ENCODE measurements at places on chromosomes 6 and 20.
A peak's percentile ranks its signal among the peaks of the same experiment; 100 is the strongest.

DNA sequence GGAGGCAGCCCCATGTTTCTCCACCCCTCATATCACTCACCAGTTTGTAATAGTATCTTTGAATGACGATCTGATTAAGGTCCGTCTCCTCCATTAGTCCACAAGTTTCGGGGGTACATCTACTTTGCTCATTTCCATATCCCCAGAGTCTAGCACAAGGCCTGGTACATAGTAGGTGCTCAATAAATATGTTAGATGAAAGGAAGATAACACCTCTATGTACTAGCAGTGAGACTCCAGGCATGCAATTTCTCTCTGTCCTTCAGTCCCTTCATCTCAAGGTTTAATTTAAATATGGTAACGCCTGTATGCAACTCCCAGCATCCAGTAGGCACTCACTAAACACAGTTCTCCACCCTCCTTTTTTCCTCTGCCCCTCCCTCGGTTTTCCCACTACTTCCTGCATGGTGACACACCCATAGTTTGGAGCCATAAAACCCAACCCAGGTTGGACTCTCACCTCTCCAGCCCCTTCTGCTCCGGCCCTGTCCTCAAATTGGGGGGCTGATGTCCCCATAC lies 461 bp upstream of the HNF4A start:
- peak; percentile 71 for DNase-seq

GRCh38 chr20:52536841-52537400 lies 345.3 kb upstream of the ZFP64 start:
- DNase-seq = no peak

DNA sequence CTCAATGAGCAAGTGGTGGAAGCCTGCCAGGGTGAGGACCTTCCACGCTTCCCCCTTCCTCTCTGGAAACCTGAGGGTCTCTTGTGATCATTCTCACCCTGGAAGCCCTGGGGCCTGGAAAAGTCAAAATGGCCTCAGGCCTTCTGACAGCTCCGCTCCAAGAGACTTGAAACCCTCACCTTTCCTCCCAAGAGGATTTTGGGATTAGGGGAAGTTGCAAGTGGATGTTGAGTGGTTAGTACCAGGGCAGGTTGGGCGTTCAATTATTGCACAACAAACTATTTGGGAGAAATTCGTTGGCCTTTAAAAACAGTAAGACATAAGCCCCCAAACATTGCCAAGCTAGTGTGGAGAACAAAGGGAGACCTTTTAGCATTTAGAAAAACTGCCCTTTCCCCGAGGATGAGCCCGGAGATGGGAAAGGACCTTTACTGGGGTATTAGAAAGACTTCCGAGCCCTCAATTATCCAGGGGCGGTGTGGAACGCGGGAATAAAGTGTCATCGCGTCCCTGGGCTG lies 4.7 kb downstream of the NKX2-2 start:
- DNase-seq = no peak

- DNase-seq = no peak
These were observed 141.0 kb downstream of the HACE1 start for GRCh38 chr6:104718672-104719071.

GRCh38 chr6:70706491-70707123 lies 38.9 kb downstream of the SMAP1 start:
- no peak for DNase-seq

GRCh38 chr20:46850896-46851295 lies 43.7 kb upstream of the EYA2 start:
- DNase-seq = no peak

DNA sequence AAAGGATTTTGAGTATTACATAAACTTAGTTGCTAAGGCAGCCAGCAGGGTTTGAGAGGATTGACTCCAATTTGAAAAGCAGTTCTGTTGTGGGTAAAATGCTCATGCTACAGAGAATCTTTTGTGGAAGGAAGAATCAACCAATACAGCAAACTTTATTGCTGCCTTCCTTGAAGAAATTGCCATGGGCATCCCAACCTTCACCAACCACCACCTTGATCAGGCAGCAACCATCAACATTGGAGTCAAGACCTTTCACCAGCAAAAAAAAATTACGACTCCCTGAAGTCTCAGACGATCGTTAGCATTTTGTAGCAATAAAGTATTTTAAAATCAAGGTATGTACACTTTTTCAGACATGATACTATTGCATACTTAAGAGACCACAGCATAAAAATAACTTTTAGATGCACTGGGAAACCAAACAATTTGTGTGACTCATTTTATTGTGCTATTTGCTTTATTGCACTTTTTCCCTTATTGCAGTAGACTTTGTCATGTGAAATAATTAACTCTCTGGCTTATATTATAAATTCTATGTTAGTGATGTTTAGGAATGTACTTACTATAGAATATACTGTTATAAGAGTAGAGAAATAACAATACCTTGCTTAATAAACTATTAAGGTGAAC lies 390.8 kb downstream of the CDKAL1 start:
- no peak for DNase-seq

- DNase-seq = no peak
These were observed 319.5 kb downstream of the CBLN4 start for GRCh38 chr20:55685841-55686240.

DNA sequence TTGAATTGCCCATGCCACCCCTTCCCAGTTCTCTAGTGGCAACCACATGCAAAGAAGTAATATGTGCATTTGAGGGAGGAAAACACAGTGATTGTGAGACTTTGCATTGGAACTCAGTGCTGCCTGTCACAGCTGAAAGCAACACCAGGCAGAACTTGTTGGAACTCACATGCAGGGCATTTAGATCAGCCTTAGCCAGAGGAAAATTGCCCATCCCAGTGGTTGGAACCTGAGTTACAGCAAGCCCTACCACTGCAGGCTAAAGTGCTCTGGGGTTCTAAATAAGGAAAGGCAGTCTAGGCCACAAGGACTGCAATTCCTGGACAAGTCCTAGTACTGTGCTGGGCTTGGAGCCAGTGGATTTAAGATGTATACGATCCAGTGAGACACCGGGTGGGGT lies 245.3 kb upstream of the UFL1 start:
- DNase-seq = no peak

- DNase-seq = no peak
These were observed 33.0 kb upstream of the NR2E1 start for GRCh38 chr6:108132863-108133262.

GRCh38 chr6:170292111-170292406 lies 1.2 kb upstream of the DLL1 start:
- DNase-seq = no peak

- no peak for DNase-seq
These were observed 145.4 kb downstream of the FOXA2 start for GRCh38 chr20:22438926-22439325.

DNA sequence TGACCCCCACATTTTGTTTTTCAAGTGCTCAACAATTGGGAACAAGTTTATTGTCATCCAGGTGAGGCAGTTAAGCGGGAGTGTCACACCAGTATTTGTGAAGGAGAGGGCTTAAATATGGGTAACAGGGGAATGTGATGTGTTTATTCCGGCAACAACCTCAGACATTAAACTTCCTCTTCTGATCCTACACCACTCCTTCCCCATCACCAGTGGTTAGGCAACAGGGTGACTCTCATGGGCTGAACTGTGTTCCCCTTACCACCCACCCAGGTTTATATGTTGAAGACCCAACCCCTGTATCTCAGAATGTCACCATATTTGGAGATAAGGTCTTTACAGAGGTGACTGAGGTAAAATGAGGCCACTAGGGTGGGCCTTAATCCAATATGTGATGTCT lies 52.1 kb upstream of the RNF182 start:
- no peak for DNase-seq

GRCh38 chr6:32796848-32797776 lies 19.7 kb downstream of the HLA-DOB start:
- peak; percentile 84 for DNase-seq

DNA sequence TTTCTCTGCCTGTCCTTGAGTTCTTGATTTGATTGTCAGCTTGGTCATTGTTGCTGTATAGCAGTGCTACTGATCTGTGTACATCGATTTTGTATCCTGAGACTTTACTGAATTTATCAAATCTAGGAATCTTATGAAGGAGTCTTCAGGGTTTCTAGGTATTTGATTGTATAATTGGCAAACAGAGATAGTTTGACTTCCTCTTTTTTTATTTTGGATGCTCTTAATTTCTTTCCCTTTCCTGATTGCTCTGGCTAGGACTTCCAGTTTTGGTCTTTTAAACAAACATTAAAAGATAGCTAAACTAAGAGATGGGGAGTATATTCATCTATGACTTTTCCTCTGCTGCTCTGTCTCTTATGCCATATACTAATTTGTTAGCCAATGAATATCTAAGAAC lies 62.4 kb downstream of the NCOA7 start:
- no peak for DNase-seq

DNA sequence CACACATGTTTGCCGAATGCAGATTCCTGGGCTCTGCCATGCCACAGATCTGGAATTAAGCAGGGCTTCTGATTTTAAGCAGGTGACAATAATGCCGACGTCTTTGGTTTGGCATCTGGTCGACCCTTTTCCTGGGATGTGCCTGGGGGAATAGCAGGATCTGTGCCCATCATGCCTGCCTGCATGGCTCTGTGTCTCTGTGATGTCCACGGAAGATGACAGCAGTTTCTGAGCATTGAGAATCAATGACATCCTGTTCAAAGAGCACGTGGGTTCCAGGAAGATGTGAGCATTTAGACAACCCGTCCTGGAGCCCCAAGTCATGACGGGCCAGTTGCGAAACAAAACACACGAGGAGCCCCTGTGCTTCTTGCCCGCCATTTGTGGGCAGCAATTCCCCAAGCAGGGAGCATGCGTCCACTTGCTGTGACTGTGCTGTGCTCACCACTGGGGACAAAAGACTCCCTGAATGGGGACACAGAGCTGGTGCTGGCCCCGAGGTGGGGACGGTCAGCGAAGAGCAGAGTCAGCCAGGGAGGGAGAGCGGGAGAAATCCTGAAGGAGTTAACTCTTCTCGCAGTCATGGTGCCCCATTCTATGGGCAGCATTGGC lies 110.1 kb downstream of the ERMARD start:
- no peak for DNase-seq

GRCh38 chr6:28105245-28105639 lies 19.2 kb upstream of the ZSCAN16 start:
- no peak for DNase-seq

- no peak for DNase-seq
These were observed 2.8 kb downstream of the PPP1R10 start for GRCh38 chr6:30614044-30614842.

DNA sequence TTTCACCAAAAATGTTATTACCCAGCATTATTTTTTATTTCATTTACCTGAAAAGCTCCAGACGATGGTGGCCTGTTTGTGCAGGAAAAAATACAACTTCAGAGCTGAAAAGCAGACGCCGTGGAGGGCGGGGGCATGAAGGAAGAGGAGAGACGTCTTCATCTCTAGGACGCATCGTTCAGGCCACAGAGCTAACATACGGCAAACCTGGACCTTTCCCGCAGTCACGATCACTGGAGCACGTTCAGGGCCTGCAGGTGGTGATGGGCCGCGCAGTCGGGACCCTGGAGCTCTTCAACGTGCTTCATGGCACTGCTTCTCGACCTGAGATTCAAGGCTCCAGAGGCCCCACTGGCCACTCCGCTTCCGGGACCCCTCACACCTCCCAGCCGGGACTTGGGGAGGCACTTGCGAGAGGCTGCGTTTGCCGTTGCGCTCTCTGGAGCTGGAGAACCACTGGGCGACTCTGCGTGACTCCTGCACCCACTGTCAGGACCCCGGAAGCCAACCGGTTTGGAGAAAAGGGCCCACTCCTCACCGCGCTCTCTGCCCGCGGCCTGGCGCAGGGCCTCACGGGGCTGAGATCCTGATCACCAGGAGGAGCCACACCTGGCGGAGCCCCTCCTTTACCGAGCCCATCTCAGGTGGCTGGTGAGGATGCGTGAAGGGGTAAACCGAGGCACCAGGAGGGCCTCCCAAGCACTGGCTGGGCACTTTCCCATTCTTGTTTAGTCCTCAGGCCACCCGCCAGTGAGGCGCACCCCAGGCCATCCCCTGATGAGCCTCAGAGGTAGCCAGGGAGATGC lies 164.4 kb upstream of the AFDN start:
- DNase-seq = no peak

DNA sequence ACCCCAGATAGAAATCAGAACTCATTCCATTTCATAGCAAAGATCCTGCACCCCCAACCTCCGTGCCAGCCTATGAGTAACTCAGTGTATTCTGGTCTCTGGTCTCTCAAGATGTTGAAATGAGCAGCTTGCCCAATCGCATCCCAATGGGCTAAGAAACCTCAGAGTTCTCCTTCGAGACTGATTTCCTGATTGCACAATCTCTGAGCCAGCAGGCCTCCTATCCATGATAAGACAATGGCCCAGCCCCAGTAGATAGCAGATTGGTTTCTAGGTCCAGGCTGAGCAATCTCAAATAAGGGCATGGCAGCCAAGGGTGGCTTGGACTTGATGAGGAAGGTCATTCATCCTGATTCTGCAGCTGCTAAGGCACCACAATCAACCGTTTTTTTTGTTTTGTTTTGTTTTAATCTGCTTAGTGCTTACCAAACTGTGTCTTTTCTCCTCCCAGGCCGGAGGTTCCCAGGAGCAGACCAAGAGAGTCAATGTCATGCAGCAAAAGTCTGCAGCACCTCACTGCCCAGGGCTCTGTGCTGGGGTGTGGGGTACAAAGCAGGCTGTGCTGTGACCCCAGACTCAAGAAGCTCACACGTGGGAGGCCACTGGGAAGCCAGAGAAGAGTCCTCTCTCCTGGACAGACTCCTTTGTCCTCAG lies 125.1 kb upstream of the NXT1 start:
- peak; percentile 57 for DNase-seq

DNA sequence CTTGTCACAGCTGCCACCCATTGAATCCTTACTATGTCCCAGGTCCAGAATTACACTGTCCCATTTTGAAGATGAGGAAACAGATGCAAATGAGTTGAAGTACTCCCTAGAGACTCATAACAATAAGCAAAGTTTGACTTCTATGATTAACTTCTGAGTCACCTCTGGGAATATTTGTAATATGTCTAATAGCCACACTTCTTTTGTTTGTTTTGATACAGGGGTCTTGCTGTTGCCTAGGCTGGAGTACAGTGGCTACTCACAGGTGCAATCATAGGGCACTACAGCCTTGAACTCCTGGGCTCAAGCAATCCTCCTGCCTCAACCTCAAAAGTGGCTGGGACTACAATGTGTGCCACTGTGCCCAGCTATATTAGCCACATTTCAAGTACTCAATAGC lies 11.4 kb upstream of the SOX12 start:
- no peak for DNase-seq

GRCh38 chr20:41406353-41406752 lies 39.7 kb upstream of the EMILIN3 start:
- DNase-seq = no peak
